ENCODE measurements at places on chromosomes 1 and 21. TPM values are rescaled to one million over a fixed set of nuclear protein-coding genes. Genes with fewer than 3 reads are reported as not detected.
A peak's percentile ranks its signal among the peaks of the same experiment; 100 is the strongest.

DNA sequence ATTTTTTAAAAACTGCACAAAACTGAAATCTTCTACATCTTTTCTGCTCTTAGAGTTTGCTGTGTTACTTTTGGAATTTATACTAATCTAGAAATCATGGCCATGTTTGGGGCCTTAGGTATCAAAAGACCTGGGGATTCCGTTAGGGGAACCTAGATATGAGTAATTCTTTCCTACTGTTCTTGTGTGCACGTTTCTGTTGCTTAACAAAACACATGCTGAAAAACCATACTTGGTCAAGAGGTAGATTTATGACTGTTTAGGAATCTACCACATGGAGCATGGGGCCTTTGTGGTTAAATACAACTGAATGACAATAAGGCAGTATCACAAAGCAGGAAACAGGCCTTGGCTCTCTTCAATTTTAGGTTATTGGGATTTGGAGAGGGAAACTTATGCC is 291.9 kb upstream of the USP25 start:
- H3K27me3 ChIP-seq: no peaks in the 10 kb centered on the region
- H3K36me3 ChIP-seq: no peaks in the 10 kb centered on the region
- no peak overlapping the region for H3K27ac ChIP-seq
- DNase-seq: no peak
- no peaks in the 10 kb centered on the region for H3K4me1 ChIP-seq
- no peak overlapping the region for H3K4me3 ChIP-seq

GRCh38 chr1:53535846-53536245 is 76.6 kb downstream of the DMRTB1 start:
- H3K4me1 ChIP-seq: no peaks in the 10 kb centered on the region
- H3K27ac ChIP-seq: no peak overlapping the region
- H3K36me3 ChIP-seq: no peaks in the 10 kb centered on the region
- DNase-seq: no peak
- H3K4me3 ChIP-seq: no peak overlapping the region

DNA sequence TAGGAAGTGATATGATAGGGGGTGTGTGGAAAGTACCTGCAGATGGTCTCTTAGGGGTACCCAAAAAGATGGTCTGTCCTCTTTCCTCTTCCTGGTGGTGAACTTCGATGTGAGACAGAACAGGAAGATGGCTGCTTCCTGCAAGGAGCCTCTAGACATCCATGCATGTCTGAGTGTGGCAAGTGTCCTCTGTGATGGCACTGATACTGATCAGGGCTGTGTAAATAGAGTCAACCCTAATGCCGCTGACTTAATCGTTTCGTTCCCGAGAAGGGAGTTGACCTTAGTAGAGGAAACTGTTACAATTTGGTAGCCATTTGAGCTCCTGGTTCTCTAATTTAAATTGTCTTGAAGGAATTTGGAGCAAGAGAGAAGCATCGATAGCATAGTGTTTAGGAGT is 168.6 kb downstream of the VPS13D start:
- H3K4me1 ChIP-seq: peaks cover 5% of the 10 kb centered on the region
- H3K27me3 ChIP-seq: no peaks in the 10 kb centered on the region
- no peak overlapping the region for H3K27ac ChIP-seq
- H3K4me3 ChIP-seq: no peak overlapping the region
- H3K36me3 ChIP-seq: peaks cover 3% of the 10 kb centered on the region
- no peak for DNase-seq

GRCh38 chr1:41020109-41020576 is 1.4 kb downstream of the SLFNL1 start:
- H3K4me1 ChIP-seq: peaks cover 24% of the 10 kb centered on the region
- no peak overlapping the region for H3K4me3 ChIP-seq
- peaks cover 28% of the 10 kb centered on the region for H3K36me3 ChIP-seq
- H3K27ac ChIP-seq: no peak overlapping the region

DNA sequence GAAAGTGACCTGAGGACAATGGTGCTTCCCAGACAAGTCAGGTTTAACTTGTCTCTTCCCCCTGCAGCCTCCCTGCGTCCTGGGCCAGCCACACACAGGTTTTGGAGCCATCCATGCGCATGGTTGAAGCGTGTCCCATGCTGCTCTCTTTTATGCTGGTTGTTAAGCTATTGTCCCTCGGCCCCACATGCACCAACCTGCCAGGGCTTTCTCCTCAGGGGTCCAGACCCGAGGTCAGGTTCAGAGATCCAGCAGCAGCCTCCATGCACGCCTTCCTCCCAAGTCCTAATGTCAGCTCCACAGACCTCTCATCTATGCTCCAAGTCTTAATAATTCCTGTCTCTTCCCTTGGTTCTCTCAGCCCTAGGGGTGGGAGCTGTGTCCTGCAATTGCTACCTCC is 1.6 kb downstream of the ABCA4 start:
- peaks cover 3% of the 10 kb centered on the region for H3K4me1 ChIP-seq
- no peaks in the 10 kb centered on the region for H3K27me3 ChIP-seq
- no peak overlapping the region for H3K27ac ChIP-seq
- H3K36me3 ChIP-seq: no peaks in the 10 kb centered on the region
- no peak overlapping the region for H3K4me3 ChIP-seq

DNA sequence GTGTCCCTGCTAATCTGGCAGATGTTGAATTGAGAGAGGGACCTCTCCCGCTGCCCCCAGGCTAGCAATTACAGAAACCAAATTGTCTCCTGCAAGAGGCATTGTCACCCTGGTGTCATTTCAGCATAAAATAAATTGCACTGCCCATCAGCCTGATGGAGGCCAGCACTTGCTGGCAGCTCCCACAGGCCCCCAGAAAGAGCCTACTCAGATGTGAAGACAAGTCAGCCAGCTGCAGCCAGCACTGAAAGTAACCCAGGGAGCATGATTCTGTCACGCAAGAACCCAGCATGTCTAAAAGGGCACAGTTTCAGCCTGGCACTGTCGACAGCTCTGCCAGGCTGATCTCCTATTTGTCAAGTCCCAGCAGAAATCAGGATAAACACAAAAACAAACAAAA is 110.3 kb upstream of the CTTNBP2NL start:
- no peak overlapping the region for H3K4me3 ChIP-seq
- H3K4me1 ChIP-seq: no peaks in the 10 kb centered on the region
- H3K36me3 ChIP-seq: no peaks in the 10 kb centered on the region
- no peak overlapping the region for H3K27ac ChIP-seq
- H3K27me3 ChIP-seq: no peaks in the 10 kb centered on the region

DNA sequence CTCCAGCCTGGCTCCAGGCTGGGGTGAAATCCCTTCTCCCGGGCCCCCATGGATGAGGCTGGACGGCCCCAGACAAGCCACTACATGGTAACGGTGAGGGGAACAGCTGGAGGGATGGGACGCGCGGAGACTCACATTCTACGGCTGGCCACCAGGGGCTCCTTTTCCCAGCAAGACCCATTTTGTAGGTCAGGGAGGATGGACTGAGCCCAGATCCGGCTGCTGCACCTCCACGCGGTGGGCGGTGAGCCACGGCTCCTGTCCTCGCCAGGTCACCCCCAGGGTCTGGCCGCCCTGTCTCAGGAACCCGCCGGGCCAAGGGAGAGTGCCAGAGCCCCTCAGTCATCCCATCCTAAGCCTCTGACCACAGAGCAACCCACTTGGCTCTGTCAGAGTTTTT is 75.0 kb upstream of the ACTRT2 start:
- H3K27ac ChIP-seq: no peak overlapping the region
- no peaks in the 10 kb centered on the region for H3K36me3 ChIP-seq
- DNase-seq: no peak
- no peak overlapping the region for H3K4me3 ChIP-seq

DNA sequence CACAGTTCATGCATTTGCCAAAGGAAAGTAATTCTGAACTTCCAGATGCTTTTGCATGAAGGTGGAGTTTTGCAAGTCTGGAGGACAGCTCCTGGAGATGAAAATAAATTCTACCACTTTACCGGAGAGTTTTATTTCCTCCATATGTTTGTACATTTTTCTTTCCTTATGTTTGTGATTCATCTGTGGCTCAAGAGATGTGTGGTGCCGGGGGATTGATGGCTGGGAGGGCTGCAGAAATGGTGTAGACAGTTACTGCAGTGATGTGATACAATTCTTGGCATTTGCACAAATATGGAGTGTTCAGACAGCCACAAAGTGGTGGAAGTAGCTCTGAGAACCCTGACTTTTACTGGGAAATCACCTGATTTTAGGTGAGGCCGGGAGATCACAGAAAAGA is 58.5 kb upstream of the ASB17 start:
- H3K4me1 ChIP-seq: no peaks in the 10 kb centered on the region
- H3K27ac ChIP-seq: no peak overlapping the region
- DNase-seq: no peak
- no peaks in the 10 kb centered on the region for H3K36me3 ChIP-seq
- H3K4me3 ChIP-seq: no peak overlapping the region

DNA sequence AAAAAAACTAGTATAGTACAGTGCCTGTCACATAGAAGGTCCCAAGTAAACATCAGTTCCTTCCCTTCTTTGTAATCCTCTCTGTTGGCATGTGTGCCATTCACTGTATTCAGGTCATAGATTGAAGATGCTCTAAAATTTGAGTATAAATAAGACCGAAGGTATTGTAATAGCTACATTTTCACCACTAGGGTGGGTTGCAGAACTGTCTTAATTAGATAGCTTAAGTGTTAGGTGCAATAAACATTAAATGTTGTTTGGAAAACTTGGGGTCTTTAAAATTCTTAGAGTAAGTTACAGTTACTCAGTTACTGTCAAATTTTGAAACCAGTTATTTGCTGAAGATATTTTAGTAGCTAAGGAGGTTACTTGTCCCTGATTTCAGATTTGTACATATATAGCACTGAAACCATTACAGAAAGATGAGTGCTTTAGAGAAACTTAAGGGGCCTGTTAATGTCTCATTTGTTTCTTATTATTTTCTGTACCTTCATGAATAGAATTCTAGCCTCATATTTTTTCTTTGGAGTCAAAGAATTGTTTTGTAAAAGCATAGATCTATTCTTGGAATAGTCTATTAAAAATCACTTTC is 24.3 kb downstream of the PER3 start:
- H3K27me3 ChIP-seq: no peaks in the 10 kb centered on the region
- H3K27ac ChIP-seq: no peak overlapping the region
- H3K4me3 ChIP-seq: no peak overlapping the region
- no peaks in the 10 kb centered on the region for H3K4me1 ChIP-seq
- peaks cover 90% of the 10 kb centered on the region for H3K36me3 ChIP-seq

DNA sequence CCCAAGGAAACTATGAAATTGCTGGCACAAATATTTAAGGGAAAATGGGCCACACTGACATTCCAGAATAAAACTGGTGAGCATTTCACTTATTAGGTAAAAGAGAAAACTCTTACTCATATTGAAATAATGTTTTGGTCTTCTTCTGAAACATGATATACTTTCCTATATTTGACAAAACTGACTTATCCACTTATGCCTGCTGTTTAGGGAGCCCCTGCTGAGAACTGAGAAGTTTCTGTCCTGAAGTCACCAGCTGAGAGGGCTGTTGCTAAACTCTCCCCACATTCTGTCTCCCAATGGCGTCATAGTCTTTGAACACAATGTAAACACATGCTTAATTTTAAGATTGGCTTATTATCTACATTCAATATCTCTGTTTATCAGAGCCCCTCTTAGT is 46.8 kb upstream of the ZC3H11B start:
- no peak overlapping the region for H3K27ac ChIP-seq
- no peak for DNase-seq
- H3K4me3 ChIP-seq: no peak overlapping the region
- H3K36me3 ChIP-seq: no peaks in the 10 kb centered on the region
- no peaks in the 10 kb centered on the region for H3K27me3 ChIP-seq

- H3K27me3 ChIP-seq: no peaks in the 10 kb centered on the region
- H3K27ac ChIP-seq: peak overlapping the region; percentile 59
- no peak overlapping the region for H3K4me3 ChIP-seq
- peaks cover 7% of the 10 kb centered on the region for H3K4me1 ChIP-seq
- H3K36me3 ChIP-seq: no peaks in the 10 kb centered on the region
These were observed 48.9 kb downstream of the AGPAT3 start for GRCh38 chr21:43913928-43914327.

DNA sequence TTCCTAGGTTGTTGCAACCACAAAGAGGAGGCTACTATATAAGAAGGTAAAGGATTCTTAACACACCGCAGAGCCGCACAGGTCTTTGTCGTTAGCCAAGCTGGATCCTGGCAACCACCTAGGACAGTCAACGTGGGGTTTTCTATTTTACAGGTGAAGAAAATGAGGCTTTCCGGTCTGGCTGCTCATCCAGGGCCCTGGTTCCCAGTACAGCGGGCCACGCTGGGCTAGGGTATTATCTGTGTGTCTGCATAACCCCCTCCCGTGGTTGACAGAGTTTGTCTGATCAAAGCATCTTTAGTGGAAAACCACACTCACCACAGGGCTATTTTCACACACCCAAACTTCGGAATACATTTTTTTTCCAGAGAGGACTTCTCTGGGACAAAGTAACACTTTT is 39.0 kb upstream of the PDE9A start:
- H3K27ac ChIP-seq: no peak overlapping the region

GRCh38 chr1:208131621-208132286 is 112.4 kb downstream of the PLXNA2 start:
- H3K4me3 ChIP-seq: no peak overlapping the region
- no peaks in the 10 kb centered on the region for H3K27me3 ChIP-seq
- no peak overlapping the region for H3K27ac ChIP-seq
- peaks cover 19% of the 10 kb centered on the region for H3K4me1 ChIP-seq

DNA sequence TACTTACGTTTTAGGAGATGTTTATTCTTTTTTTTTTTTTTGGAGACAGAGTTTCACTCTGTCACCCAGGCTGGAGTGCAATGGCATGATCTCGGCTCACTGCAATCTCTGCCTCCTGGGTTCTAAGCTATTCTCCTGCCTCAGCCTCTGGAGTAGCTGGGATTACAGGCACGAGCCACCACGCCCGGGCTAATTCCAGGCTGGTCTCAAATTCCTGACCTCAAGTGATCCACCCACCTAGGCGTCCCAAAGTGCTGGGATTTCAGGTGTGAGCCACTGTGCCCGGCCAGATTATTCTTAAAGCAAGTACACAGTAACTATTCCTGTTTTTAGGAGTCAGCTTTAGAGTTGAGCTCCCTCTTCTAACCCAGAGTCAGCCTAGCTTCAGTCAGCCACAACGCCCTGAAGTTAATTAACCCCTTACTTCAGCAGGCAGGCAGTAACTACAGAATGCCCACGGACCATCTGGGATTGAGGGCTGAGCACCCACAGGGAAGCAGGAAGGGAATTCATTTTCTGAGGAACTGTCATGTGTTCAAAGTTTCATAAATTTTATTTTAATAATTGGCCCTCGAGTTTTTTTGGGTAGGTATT is 5.3 kb upstream of the ID3 start:
- H3K4me1 ChIP-seq: peaks cover 65% of the 10 kb centered on the region
- peak overlapping the region; percentile 95 for H3K27ac ChIP-seq
- no peak overlapping the region for H3K4me3 ChIP-seq
- DNase-seq: no peak

SLFNL1 gene
- 0.22 TPM for total RNA-seq

CFHR4 gene
- total RNA-seq: not detected

SPATA17 gene
- total RNA-seq: 0.57 TPM

FCMR gene
- total RNA-seq: 5.4 TPM

RIPK4 gene
- 0.07 TPM for total RNA-seq

ZNF697 gene
- total RNA-seq: 11.9 TPM

SYDE2 gene
- total RNA-seq: 16.9 TPM

Data from heart right ventricle (tissue), 16 donors.